ENCODE measurements at places on chromosomes 7 and 10.

- no peak for DNase-seq
Observed at GRCh38 chr7:74093671-74094223, 10.1 kb downstream of the LIMK1 start.

- no peak for DNase-seq
Observed at GRCh38 chr7:79357101-79357500, 96.4 kb downstream of the MAGI2 start.

DNA sequence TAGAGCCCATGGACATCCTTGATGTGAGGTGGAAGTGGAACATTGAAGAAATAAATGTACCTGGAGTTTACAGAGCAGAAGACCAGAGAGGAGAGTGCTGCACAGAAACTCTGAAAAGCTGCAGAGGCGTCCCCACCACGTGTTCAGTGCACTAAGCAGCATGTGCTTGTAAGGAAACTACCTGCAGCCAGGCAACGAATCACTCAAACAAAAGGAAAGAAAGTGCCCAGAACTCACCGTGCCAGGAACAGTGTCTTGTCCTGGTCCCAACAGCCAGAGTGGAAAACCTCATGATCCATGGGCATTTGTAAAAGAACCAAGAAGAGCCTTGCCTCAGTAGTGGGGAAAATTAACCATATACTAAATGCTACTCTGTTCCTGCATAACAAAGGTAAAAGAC is 32.3 kb downstream of the SUV39H2 start:
- DNase-seq = no peak

DNA sequence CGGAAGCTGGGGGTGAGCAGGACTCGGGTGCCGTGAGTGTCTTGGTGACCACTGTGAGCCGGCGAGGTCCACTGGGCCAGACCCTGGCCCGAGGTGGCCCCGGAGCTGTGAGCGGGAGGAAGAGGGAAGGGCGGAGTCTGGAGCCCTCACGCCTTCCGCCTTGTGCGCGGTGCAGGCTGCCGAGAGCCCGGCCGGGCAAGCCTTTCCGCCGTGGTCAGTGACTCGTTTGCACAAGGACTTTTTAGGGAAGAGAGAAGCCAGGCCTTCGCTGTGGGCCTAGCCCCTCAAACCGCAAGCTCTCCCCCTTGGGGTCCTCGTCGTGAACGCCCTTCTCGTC is 40.9 kb upstream of the ZNF32 start:
- DNase-seq = peak; percentile 19

DNA sequence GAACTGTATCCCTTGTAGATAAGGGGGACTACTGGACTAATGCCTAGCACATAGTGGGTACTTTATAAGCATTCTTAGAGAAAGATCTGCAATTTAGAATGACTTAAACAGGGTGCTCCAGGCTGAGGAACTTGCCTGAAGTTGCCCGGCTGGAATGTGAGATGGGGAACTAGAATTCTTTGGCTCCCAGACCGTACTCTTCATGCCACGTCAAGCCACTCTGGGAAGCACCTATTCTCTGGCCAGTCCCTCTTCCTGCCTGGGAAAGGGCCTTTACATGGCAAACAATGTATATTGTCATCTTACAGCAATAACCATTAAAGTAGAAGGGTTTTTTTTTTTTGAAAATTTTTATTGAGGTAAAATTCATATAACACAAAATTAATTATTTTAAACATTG is 34.5 kb downstream of the ATXN7L1 start:
- no peak for DNase-seq

DNA sequence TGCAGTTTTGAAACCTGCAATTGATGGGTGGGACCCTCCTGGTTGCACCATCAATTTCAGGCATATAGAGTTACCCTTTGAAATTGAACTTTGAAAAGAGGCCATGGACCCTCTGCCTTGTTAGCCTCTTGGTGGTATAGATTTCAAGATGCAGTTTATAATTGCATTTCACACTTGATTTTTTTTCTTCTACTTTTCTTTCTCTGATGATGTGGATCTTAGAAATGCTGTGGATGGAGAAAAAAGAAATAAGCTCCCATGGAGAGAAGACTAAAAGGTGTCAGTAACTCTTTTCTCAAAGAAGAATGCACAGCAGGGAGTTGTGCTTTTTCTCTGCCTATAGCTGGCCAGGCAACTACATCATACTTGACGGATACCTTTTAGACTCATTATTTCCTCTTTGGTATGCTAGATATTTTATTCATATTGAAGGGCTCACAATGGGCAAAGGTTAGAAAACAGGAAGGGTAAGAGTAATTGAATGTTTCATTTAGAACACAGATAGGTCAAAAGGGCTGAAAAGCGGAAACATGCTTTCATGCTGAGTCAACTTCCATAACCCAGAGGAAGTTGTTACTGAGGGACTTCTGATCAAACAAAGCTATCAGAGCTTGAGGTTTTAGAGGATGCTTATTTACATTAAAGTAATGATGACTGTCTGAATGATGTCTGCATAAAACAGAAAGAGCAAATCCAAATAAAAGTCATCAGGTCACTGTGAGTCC is 773.2 kb upstream of the LRRN3 start:
- DNase-seq = no peak

DNA sequence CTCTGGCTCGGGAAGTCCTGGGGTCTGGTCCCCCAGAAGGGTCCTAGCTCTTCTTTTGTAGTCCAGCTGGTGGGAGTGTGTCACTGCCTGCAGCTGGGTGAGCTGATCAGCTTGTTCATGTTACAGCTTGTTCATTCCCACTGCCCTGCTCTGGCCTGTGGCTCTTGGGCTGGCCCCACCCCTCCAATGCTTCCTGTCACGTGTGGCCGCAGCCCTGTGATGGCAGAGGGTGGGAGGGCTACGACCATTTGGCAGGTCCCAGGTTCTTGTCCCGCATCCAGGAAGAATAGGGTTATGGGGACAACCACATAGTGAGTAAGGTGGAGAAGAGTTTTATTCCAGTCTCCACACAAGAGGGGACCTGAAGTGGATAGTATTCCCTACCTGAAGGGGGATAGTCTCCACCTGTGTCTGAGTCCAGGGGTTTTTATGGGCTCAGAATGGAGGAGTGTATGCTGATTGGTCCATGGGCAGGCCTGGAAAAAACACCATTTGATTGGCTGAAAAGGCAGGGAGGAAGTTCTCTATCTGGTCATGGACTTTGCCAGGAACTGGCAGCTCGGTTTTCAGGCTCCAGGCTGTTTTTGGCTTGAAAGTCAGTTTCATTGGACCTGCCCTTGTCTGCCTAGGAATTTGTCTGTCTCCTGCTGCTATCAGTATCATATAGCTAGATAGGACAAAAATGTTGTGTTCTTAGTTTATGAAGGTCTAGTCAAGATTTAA is 13.1 kb downstream of the SDHAF3 start:
- no peak for DNase-seq

DNA sequence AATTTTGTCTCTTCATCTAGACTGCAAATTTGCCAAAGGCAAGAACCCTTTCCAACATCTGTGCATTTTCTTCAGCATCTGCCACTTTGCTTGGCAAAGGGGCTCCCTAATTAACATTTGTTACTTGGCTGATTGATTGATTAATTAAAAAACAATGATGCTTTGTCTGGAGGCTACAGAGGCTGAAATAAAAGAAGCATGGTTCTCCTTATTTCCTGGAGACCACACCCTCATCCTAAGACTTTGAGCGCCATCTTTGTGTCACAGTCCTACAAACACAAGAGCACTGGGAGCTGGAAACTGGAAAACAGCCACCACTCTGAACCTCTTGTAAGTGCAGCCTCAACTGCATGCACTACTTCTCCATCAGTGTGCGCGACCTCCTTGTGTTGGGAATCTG is 189.2 kb downstream of the C7orf25 start:
- no peak for DNase-seq

DNA sequence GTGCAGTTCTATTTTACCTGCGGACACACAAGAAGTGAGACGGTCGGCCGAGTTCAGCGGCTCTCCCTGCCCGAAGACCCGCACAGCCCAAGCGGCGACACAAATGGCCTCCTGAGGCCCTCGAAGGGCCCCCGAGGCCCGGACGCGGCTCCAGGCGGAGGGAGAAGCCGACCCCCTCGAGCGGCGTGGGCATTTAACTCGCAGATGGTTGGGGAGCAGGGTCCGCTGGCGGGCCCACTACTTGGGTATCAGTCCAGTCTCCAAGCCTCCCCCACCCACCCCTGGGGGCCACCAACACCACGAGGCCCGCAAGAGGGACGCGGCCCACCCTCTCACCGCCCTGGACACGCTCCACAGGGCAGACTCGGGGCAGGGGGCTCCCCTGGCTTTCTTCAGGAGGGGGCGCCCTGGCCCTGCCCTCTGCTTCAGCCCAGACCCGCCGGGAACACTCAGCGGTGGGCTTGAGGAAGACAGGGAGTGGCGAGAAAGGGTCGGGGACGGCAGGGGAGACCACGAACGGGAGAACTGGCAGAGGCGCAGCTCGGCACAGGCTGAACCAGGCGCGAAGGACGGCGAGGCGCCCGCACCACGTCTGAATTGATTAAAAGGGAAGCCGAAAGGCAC is 1.7 kb downstream of the IGF2BP3 start:
- DNase-seq = no peak

DNA sequence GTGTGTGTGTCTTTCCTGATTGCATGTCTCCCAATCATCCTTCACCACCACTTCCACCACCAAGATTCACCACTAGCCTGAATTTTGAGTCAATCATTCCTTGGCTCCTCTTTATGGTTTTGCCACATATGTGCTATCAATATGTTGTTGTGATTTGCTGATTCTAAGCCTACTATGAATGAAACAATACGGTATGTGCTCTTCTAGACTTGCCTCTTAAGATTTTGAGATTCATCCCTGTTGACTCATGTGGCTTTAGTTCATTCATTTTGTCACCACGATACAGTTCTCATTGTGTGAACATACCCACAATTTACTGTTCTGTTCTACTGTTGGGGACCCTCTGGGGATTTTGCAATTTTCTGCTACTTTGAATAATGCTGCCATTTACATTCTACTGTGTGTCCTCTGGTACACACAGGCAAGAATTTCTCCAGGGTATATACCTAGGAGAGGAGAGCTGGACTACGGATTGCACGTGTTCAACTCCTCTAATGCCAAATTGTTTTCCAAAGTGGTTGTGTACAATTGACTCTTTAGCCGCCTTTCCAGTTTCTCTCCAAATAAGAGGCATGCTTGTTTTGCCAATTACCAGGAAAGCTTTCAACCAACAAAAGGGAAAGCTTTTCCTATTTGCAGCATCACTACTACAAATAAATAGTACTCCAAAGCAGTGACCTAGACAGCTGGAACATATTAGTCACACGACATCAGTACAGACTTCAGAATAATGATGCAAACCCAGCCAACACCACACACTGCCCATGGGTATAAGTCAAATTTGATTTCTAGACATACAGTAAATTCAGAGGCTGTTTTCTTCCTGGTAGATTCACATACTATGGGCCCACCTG is 30.0 kb downstream of the SGMS1 start:
- no peak for DNase-seq

DNA sequence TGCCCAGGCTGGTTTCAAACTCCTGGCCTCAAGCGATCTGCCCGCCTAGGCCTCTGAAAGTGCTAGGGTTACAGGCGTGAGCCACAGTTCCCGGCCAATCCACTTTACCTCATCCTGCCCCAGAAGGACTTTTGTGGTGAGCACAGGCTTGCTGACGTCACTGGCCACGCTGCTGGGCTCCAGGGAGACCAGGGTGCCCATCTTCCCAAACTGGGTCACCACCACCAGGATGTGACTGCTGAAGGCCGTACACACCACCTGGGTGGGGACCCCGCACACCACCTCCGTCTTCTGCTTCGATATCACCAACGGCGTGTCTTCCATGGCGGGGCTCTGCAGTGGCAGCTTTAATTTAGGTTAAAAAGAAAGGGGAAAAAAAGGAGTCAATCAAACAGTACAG is 816 bp downstream of the PSMG3 start:
- DNase-seq = no peak

DNA sequence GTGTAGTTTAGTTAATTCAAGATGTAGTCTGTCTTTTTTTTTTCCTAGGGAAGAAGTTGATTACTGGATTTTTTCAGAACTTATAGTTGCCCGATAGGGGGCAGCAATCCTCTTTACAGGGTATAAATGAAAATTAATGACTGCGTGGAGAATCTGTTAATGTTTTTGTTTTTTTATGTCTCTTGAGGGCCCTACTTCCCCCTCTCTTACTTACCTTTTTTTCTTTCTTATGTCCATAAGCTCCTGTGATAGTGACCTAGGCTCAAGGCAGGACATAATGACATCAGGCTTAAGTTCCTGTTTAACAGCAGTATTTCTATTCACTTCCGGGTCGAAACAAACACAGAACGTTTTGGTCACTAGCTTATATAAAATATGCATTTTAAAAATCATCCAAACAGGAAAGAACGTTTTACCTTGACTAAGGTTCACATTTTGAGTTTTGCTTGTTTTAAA is 18.8 kb downstream of the CDC123 start:
- no peak for DNase-seq

- no peak for DNase-seq
Observed at GRCh38 chr10:132690821-132691610, 94.9 kb downstream of the NKX6-2 start.

DNA sequence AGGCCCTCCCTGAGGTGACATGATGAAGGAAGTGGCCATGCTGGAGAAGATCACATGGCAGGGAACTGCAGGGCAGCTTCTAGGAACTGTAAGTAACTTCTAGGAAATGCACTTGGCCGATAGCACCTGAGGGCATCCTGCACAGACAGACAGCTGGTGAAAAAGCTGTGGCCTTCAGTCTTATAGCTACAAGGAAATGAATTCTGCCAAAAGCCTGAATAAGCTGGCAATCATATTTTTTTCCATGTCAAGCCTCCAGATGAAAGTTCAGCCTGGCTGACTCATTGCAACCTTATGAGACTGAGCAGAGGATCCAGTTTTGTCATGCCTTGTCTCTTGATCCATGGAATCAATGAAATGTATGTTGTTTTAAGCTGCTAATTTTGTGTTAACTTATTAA is 91.1 kb upstream of the CACNA2D1 start:
- no peak for DNase-seq

DNA sequence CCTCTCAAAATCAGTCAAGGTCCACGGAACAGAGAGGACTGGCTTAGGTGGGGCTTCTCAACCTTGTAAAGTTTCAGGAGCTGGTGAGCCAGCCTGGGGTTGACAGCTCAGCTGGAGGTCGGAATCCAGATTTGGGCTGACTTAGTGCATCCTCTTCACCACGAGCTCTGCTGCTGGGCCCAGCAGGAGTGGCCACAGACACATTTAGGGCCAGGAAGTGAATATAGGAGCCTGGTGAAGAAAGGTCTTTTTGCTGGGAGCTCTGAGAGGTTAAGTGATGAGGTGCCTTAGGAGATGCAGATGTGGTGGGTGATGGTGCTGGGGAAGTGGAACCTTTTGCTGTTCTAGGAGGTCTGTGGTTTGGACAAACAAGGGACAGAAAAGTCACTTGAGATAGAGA is 39.3 kb upstream of the MMD2 start:
- no peak for DNase-seq

DNA sequence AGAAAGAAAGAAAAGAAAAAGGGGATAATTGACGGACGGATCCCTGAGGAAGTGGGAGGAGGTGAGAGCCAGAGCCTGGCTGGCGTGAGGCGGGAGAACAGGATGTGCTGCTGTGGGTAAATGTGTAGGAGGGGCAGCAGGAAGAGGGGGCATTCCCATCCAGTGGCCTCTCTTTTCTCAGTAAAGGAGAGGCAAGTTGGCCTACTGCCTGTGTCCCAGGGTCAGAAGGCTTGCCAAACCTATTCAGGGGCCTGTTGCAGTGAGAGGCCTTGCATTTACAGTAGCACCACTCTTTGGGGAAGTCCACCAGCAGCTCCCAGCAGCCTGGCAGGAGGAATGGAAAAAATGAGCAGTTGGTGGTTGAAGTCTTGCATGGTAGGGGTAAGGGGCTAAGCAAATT is 26.6 kb upstream of the ASCC1 start:
- DNase-seq = no peak

- DNase-seq = no peak
Observed at GRCh38 chr10:30997536-30998235, 34.0 kb downstream of the ZNF438 start.

Data from activated CD4-positive, alpha-beta T cell treated with anti-CD3 and anti-CD28 coated beads for 24 hours (primary cell).